ENCODE measurements at places on chromosomes 2 and 18. TPM values are rescaled to one million over a fixed set of nuclear protein-coding genes. Genes with fewer than 3 reads are reported as not detected.

Gene CHRNG
- total RNA-seq: not detected

GRCh38 chr2:206256706-206257205 lies 17.7 kb upstream of the ZDBF2 start:
- DNase-seq: no peak

GRCh38 chr2:14700753-14701152 lies 68.2 kb downstream of the LRATD1 start:
- DNase-seq: no peak

- no peak for DNase-seq
Observed at GRCh38 chr2:6665093-6666045, 200.3 kb downstream of the CMPK2 start.

Gene DNER
- total RNA-seq: not detected

DNA sequence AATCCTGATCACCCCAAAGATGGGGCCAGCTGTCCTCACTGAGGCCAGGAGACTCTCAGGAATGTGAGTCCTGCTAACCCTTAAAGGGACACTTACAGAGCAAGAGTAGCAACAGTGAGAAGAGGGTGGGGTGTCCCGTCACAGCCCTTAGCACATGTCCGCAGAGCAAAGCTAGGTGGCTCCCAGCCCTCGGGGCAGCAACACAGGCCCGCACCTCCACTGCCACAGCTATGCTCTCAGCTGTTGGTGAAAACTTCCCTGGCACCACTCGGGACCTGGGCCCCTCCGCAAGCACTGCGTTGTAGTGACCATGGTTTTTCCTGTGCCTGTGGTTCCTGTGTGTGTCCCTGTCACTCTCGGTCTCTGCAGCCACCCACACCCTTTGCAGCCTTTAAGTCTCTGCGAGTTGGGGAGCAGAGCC lies 76.4 kb upstream of the UXS1 start:
- no peak for DNase-seq

Gene CTAGE1
- not detected for total RNA-seq

- no peak for DNase-seq
Observed at GRCh38 chr2:240419723-240420122, 15.7 kb upstream of the GPC1 start.

GRCh38 chr2:186639939-186640338 lies 50.1 kb downstream of the ITGAV start:
- DNase-seq: no peak

Measured in T-helper 17 cell (primary cell).